ENCODE measurements at places on chromosomes 2 and 18.

GRCh38 chr2:139798391-139798790, 1018.2 kb upstream of the NXPH2 start:
- no peak for DNase-seq

GRCh38 chr2:44107086-44107740, 61.5 kb upstream of the PPM1B start:
- no peak for DNase-seq

GRCh38 chr2:3422161-3422779, 42.8 kb downstream of the TRAPPC12 start:
- no peak for DNase-seq

DNA sequence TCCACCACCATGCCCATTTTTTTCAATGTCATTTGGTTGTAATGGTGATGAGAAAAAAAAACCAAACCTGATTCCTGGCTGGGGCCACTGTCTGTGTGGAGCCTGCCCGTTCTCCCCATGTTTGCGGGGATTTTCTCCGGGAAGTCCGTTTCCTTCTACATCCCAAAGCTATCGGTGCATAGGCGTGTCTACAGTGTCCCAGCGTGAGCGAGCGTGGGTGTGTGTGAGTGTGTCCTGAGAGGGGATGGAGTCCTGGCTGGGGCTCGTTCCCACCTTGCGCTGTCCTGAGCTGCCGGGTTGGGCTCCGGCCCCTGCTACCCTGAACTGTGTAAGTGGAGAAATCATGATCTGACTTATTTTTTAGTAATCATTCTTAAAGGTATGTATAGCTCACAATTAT, 7.3 kb upstream of the ZAP70 start:
- no peak for DNase-seq
